Natural killer cell (primary cell): ENCODE measurements at places on chromosomes 7 and 10. TPM values are rescaled to one million over a fixed set of nuclear protein-coding genes. Genes with fewer than 3 reads are reported as not detected.

DNA sequence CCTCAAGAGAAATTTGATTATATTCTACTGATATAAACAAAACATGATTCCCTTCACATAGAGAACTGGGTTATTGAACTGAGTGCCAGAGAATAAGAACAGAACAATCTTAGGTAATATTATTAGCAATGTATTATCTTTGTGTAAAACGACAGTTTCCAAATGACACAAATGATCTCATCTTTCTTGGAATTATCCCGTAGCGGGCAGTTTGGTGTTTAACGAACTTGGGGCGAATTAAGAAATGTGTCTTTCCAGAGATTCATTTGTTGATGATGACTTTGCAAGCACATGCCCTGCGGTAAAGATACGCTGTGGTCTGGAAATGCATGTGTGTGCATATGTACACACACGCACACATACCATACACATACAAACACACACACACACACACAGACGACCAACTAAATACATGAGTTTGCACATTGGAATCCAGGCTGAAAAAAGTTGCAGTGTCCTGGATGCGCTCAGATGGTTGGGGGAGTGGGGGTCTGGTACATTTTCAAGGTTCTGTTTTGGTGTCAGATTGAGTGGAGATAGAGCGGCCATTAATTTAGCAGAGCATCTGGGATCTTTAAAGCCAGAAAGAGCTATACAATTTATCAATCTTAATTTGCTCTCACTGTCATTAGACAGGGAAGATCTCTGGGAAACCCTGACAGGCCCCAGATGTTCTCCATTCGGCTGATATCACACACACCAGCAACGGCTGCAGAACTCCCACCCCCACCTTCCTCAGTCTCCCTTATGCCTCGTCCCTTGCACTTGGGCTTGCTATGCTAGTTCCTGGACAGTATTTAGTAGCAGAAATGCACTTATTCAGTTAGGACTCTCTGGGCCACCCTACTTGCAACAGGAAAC, 112.4 kb upstream of the FAM171A1 start:
- DNase-seq, result no peak

DNA sequence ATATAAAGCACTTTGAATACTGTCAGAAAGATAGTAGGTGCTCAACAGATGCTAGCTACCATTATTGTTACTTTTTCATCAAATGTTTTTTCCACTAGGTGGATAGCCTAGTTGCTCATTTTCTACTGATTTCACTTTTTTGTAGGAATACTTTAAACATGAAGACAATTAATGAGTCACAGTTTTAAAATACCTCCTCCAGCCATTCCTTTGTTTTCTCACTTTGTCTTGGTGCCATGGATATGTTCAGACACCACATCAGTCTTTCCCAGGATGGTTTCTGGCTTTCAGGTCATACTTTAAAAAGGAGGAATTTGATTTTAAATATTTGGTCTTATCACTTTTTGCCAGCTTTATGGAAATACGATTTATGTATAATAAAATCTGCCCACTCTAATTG, 147.1 kb upstream of the MGMT start:
- no peak for DNase-seq

- DNase-seq, result no peak
Measured at GRCh38 chr10:90337316-90337715, 520.5 kb downstream of the HTR7 start.

Gene LIPJ
- total RNA-seq, result not detected

Gene ACTL6B
- total RNA-seq, result not detected

DNA sequence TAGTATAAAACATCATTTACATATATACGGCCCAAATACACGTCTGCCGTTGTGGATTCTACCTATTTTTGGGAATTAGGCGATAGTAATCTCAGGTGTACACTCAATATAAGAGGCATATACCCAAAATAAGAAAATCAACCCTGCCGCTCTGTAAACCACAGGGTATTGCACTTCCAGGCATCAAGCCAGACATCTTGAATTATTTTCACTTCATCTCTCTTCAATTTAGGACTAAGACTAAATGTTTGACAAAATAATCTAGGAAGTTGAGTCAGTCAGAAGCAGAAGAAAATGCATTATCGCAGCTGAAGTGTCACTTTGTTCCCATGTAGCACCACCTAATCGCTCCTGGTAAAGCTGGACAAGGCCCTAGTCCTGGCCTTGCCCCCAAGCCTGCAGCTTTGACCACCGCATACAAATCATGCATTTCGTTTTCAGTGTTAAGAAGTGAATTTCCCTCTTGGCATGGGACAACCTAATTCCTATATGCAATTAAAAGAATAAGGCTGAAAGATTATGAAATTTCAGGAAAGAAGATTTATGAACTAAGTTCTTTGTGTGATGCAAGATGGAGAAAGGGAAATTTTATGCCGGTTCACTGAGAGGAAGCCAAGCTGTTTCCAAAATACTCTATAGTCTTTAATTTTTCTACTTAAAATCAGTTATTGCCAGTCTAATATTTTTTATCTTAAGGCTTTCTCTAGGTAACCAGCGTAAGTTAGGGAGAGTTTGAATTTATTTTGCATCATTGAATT, 26.0 kb downstream of the CABCOCO1 start:
- DNase-seq, result no peak

DNA sequence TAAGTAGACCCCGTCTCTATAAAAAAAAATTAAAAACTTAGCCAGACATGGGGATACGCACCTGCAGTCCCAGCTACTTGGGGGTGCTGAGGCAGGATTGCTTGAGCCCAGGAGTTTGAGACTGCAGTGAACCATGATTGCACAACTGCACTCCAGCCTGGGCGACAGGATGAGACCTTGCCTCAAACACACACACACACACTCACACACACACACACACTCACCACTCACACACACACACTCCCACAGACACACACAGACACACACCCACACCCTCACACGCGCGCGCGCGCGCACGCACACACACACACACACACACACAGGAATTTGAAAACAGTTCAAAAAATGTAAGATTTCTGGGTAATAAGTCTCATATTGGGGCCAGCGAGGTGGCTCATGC, 8.7 kb upstream of the GRIFIN start:
- DNase-seq, result no peak

Gene FEZF1
- not detected for total RNA-seq

- DNase-seq, result no peak
Measured at GRCh38 chr7:10537764-10538163, 435.9 kb upstream of the PHF14 start.

- DNase-seq, result no peak
Measured at GRCh38 chr7:22443370-22444180, 56.4 kb downstream of the STEAP1B start.
